ENCODE measurements at places on chromosomes 2 and 18. TPM values are rescaled to one million over a fixed set of nuclear protein-coding genes. Genes with fewer than 3 reads are reported as not detected.

ACVR1C gene
- 5.9 TPM for total RNA-seq

LYPD6B gene
- total RNA-seq: 21.0 TPM

KHK gene
- total RNA-seq: 2.2 TPM

ASIC4 gene
- not detected for total RNA-seq

ADRA2B gene
- 1.6 TPM for total RNA-seq

GPBAR1 gene
- 22.2 TPM for total RNA-seq

CDK15 gene
- 4.6 TPM for total RNA-seq

THADA gene
- total RNA-seq: 41.1 TPM

SAP130 gene
- total RNA-seq: 10.4 TPM

- DNase-seq: no peak
Observed at GRCh38 chr2:187658952-187659525, 104.8 kb upstream of the TFPI start.

- no peak for DNase-seq
Observed at GRCh38 chr2:27809761-27810241, 38.3 kb downstream of the MRPL33 start.

- no peak for DNase-seq
Observed at GRCh38 chr18:5370332-5370731, 74.8 kb upstream of the ZBTB14 start.

DNA sequence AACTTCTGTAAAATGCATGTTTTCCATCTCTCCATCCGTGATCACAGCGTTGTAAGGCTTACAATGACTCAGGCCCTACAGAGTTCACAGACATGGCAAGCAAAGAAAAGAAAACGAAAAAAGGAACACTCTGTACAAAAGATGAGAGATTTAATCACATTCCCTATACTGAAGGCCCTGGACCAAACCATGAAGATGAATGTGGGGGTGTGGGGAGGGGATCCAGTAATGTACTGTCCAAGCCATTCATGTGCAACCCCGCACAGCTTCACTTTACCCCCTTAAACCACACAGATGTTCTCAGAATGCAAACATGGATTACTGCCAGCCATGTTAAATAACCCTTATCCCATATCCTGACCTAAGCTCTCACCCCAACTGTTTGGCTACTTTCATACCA lies 391.1 kb downstream of the NCKAP5 start:
- no peak for DNase-seq

DNA sequence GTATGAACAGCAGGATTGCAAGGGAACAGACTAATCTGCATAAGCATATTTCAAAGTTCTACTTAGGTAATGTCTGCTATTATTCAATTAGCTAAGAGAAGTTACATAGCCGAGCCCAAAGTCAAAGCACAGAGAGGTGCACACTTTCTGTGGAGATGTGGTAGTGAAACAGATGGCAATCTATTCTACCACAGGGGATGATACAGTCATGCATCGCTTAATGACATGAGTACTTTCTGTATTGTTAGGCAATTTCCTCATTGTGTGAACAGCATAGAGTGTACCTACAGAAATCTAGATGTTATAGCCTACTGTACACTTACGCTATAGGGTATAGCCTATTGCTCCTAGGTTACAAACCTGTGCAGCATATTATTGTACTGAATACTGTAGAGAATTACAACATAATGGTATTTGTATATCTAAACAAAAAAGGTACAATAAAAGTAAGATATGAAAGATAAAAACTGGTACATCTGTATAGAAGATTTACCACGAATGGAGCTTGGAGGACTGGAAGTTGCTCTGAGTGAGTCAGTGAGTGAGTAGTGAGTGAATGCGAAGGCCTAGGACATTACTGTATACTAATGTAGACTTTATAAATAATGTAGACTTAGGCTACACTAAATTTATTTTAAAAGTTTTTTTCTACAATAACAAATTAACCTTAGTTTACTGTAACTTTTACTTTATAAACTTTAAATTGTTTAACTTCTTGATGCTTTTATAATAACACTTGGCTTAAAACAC lies 197.6 kb downstream of the MBD5 start:
- DNase-seq: no peak

GRCh38 chr2:6017736-6018286 lies 325.6 kb downstream of the SOX11 start:
- DNase-seq: no peak

DNA sequence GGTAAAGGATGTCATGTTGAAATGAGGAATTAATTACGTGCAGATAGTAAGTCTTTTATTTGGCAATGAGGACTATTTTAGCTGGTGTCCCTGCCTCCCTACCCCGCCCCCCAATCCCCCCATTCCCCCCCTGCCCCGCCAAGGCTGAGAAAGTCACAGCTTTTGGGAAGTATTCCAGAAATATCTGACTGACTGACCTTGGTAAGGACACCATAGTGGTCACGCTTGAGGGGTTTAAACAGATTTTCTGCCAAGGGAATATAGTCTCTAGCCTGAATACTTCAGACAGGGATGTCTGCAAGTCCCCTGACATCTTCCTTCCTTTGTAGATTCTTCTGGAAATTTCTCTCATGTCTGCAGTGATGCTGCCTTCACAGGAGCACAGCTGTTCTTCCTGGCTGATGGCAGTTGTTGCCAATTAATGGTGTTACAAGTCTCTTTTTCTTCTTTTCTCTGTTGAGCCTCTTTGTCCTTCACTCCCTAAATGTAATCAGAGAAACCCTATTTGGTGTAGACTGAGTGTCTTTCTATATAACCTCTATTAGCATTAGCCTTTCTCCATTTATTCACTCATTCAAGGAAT lies 53.7 kb upstream of the MGAT5 start:
- no peak for DNase-seq

DNA sequence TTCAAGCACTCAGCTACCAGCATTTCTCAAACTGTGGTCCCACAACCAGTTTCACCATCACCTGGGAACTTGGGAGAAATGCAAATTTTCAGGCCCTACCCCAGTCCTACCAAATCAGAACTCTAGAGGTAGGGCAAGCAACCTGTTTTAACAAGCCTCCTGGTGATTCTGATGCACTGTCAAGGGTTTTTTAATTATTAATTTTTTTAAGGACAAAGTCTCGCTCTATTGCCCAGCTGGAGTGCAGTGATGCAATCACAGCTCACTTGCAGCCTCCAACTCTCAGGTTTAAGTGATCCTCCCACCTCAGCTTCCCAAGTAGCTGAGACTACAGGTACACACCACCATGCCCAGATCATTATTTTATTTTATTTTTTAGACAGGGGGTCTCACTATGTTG lies 7.8 kb downstream of the ACMSD start:
- DNase-seq: no peak

DNA sequence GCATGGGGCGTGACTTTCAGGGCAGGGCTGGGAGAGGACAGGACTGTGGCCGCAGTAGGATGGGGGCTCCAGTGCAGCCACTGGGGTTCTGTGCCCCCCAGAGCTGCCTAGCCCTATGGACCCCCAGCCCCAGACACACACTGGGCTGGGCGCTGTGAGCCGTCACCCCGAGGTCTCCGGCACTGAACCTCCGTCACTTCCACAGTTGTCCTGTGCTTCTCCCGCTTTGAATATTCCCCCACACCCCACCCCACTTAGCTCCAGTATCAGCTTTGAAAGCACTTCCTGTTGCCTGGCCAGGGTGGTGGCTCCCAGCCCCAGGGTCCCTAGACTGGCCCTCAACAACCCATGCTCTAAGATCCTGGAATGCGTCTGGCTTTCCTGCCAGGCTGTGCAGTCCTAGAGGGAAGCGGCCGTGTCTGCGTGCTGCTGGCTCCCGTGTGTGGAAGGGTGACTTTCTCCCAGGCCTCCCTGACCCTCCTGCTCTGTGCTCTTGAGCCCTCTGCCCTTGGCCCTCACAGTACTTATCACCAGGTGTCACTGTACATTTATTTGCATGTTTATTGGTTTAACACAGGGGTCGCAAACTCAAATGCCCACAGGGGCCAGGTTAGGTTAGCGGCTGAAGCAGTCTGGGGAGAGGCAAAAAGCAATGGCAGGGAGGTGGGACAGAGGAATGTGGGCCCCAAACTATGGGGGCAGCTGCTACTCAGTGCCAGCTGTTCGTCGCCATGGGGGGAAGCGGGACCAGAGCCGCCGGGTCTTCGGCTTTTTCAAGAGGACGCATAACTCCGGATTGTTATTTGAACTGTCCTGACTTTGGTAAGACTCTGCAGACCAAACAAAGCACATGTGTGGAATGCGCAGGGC lies 9.9 kb downstream of the OBSL1 start:
- no peak for DNase-seq

- no peak for DNase-seq
Observed at GRCh38 chr18:59729781-59730180, 32.6 kb upstream of the CCBE1 start.

DNA sequence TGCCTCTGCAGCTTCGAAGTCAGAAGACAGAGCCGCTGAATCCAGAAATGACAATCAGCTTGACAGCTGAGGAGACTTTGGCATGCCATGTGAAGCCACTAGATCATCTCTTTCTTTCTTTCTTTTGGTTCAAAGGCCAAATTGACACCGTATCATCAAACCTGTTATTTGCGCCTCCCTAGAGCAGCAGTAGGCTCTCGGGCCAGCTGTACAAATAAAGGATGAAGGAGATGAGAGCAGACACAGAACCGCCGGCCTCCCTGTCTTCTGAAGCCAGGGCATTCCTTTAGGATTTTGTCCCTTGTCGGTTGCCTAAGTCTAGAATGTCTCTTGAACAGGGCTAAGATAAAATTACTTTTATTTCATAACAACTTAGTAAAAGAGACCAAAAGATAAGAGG lies 36.8 kb downstream of the COL4A4 start:
- DNase-seq: no peak

DNA sequence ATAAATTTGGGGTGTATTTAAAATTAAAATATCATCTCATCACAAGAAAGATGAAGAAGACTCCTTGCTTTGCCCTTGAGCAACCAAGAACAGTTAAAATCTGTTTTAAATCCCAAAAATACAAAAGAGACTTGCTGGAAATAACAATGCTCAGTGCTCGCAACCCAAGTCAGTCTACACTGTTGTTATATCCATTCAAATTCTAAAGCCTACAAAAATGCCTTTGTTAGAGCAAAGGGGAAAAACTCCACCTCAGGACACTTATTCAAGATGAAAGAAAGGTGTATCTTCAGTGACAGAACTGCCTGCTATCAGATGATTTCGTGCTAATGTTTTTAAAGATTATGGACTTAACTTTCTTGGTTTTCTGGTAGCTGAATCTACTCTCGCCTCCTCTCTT lies 111.9 kb upstream of the TANK start:
- no peak for DNase-seq

- no peak for DNase-seq
Observed at GRCh38 chr2:128280901-128281321, 37.8 kb downstream of the HS6ST1 start.

- DNase-seq: no peak
Observed at GRCh38 chr2:102367331-102367971, 11.9 kb downstream of the IL18R1 start.

DNA sequence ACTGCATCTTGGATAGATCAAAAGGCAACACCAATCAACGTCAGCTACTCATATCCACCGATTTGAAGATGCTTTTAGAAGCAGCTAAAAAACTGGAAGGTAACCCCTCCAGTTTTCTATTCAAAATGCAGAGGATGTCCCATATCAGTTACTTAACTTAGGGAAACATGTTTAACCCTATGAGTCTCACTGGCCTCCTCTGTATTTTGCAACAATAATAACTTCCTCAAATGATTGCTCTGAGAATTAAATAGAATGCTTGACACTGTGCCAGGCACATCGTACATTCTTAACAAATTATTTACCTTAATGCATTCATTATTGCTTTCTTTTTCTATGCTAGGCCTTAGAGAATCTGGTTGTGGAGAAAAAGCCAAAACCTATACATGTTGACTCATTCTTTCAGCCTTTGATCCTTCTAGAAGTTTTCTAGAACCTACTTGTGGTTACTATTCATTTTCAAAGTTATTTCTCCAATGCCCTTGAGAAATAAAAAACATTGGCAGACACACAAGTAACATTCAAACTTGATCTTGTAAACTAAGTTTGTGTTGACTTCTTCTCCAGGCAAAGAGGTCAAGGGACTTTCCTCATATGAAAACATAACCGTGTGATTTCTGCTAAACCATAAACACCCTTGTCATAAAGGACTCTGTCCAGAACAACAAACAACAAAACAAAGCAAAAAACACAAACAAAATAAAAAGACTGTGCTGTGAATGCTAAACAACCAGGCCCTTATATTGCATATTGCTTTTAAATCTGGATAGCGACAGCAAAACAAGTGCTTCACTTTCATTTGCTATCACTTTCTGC lies 4.6 kb downstream of the DOCK10 start:
- no peak for DNase-seq

DNA sequence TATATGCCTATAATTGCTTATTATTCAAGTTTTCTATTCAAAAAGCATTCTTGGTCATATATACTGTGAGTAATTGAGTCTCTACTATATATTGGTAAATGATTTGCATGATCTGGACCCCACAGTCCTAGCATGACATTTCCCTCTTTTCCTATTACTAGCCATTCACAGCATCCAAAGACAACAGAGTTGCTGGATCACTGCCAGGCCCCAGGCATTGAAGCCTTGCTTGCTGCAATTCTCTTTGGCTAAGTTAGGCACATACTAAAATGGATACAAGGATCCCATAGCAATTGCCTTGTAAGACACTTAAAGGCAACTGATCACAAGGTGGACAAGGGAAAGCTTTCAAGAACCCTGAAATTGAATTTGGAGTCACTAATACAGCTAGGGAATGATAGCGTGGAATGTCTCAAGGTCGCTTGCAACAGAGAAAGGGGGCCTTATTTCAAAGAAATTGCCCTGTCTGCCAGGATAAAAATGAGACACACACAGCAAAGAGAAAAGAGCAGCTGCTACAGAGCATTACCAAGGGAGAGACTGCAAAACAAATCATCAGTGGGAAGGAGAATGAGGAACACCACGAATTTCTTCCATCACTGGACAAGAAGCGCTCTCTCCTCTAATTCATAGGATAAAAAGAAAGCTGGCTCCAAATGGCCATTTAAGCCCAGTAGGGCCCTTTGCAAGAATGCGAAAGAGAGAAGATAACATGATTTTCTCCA lies 77.1 kb upstream of the EPHA4 start:
- no peak for DNase-seq

GRCh38 chr2:156436497-156437085 lies 412 bp downstream of the GPD2 start:
- DNase-seq: no peak

DNA sequence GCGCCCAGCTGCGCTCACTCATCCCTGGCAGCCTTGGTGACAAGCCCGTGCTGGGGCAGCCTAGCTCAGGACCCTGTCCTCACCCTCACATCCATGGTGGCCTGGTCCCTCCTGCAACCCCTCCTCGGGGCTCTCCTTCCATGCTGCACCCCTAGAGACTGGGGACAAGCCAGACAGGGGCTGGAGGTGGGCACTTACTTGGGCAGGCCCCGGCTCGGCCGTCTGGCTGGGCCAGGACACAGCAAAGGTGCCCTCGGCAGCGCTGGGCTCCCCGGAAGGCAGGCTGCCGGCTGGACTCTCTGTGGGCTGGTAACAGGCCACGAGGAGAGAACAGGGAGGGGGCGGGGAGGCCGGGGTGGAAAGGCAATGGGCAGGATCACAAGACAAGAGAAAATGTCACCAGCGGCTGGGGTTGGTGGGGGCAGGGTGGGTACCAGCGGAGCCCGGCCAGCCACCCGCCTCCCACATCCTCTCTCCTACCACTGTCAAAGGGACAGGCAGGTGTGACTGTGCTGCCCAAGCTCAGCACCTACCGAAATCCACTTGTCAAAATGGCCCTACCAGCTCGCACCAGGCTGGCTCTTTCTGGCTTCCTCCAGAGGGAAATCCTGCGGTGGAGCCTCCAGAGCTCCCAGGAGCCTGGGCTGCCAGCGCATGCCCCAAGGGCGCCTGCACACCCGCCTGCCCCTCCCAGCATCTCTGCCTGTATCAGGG lies 54.7 kb downstream of the BIN1 start:
- DNase-seq: peak; percentile 51

All from breast epithelium (tissue), 4 donors.